Caco-2 (cell line): ENCODE measurements at places on chromosomes 1 and 21. TPM values are rescaled to one million over a fixed set of nuclear protein-coding genes. Genes with fewer than 3 reads are reported as not detected.
A peak's percentile ranks its signal among the peaks of the same experiment; 100 is the strongest.

DNA sequence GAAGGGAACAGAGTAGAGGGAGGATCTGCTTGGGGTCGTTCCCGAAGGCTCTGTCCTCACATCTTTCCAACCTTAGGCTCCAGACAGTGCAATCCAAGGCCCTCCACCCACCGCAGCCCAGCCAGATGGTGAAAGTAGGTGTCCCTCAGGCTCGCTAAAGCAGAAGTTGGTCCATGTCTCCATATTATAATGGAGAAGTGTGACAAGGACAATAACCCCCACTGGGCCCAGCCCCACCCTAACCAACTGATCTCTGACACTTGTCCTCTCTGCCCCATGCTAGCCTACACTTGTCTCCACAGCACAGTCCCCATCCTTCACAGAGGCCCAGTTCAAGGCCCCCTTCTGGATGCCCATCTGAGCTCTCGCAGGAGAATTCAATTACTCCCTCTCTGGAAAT is 48.7 kb downstream of the DMAP1 start:
- H3K4me3 ChIP-seq = no peak overlapping the region
- peaks cover 5% of the 10 kb centered on the region; the same call in 1 of the 2 replicates for H3K4me1 ChIP-seq
- H3K27me3 ChIP-seq = no peaks in the 10 kb centered on the region
- H3K27ac ChIP-seq = peak overlapping the region; percentile 13

TESK2 gene
- total RNA-seq = 11.9 and 14.7 TPM in 2 replicates

- no peak for DNase-seq
- H3K4me3 ChIP-seq = no peak overlapping the region
- no peaks in the 10 kb centered on the region for H3K36me3 ChIP-seq
- H3K27ac ChIP-seq = no peak overlapping the region
- no peaks in the 10 kb centered on the region for H3K4me1 ChIP-seq
Observed at GRCh38 chr1:82844911-82845827, 1044.4 kb downstream of the ADGRL2 start.

DNA sequence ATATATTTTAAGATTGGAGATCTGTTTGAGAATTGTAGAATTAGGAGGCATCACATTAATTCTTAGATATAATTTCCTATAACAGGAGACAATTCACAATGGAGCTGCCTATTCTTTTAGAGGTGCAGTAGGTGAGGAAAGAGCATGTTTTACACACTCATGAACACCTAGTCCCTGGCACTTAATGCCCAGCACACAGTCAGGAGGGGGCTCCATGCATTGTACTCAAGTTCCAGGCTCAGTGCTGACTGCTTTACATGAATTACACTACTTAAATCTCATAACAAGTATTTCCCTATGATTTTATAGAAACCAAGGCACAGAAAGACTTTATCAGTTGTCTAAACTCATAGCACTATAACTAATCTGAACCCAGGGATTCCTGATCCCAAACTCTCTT is 360 bp upstream of the GBP3 start:
- H3K36me3 ChIP-seq = no peaks in the 10 kb centered on the region
- H3K4me3 ChIP-seq = no peak overlapping the region
- H3K27ac ChIP-seq = no peak overlapping the region
- DNase-seq = no peak

VWA5B1 gene
- total RNA-seq = not detected in 2 replicates

TRABD2B gene
- total RNA-seq = 0.36 and 0.39 TPM in 2 replicates

CYP4A22 gene
- total RNA-seq = not detected in 2 replicates

- DNase-seq = no peak
- H3K36me3 ChIP-seq = no peaks in the 10 kb centered on the region
- H3K27ac ChIP-seq = peak overlapping the region; percentile 42
- H3K4me1 ChIP-seq = peaks cover 3% of the 10 kb centered on the region; the same call in 1 of the 2 replicates
Observed at GRCh38 chr1:226738421-226738994, 574 bp downstream of the ITPKB start.
